ENCODE measurements at places on chromosomes 5 and 9.

DNA sequence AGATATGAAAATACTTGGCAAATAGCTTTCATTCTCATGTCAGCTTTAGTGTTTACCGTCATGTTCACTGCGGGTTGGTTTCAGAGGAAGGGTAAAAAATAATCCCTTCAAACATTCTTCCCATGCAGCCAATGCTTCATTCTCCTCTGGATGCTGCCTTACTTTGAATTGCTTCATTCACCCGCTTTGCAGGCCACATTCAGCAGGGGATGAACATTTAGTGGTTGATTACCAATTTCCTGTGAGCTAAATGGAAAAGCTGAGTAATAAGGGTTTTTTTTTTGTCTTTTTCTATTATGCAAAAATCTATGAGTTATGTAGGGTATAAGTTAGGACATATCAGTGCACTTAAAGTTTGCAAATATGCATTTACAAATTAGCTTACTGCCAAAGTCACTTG, 96.3 kb upstream of the MEF2C start:
- DNase-seq: no peak

- no peak for DNase-seq
These were observed 621 bp downstream of the SEC16A start for GRCh38 chr9:136482046-136482792.

- no peak for DNase-seq
These were observed 5.0 kb upstream of the NIPAL4 start for GRCh38 chr5:157455057-157455456.

DNA sequence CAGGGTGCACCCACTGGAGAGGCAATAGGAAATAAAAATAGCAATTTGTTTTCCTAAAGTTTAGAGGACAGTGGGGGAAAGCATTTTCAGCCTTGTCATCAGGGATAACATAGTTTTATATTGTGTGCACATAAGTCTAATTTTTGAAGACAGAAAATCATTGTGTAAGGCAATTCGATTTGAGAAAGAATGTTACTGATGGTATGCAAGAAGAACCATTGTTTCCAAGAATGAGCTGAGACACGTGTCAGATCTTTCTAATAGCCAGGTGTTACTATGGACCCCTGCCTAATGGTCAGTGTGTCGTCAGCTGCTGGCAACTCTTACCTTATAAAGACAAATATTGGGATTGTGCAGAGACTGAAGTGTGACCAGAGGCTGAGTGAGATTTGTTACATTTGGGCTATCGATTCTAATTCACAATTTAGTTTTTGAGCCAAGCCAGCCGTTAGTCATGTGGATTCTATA, 67.1 kb upstream of the PPP2R2B start:
- DNase-seq: no peak

DNA sequence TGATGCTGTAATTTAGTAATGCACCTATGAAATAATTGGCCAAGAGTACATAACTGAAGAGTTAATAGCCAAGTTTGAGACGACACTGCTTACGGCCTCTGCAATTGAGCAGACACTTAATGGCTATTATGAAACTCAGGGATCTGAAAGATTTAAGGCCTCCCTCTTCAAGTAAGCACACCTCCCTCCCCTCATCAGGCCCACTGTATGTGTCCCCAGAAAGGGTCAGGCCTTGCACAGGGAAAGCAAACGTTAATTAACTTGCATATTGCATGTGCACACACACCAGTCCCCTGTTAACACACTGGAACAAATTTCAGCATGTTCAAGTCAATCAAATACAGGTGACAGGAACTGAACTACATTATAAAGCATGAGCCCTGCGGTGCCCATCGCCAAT, 163.6 kb downstream of the SPOCK1 start:
- DNase-seq: no peak

GRCh38 chr5:122253794-122254193, 58.2 kb upstream of the SNCAIP start:
- no peak for DNase-seq

DNA sequence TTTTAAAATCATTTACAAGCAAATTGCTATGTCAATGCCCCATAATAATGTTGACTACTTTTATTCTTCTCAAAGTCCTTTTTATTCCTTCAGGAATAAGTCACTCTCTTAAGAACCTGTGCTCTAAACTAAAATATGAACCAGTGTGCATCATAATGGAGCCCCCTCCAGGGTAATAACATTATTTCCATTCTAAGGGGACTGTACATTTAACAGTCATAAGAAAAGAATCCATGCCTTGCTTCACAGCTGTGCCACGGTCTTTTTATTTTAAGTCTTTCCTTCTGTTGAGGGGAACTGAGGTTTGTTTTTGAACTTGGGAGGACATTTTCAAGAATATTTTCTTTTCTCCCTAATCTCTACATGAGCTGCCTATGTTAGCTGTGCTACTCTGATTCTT, 297.6 kb downstream of the MAN2A1 start:
- DNase-seq: no peak

DNA sequence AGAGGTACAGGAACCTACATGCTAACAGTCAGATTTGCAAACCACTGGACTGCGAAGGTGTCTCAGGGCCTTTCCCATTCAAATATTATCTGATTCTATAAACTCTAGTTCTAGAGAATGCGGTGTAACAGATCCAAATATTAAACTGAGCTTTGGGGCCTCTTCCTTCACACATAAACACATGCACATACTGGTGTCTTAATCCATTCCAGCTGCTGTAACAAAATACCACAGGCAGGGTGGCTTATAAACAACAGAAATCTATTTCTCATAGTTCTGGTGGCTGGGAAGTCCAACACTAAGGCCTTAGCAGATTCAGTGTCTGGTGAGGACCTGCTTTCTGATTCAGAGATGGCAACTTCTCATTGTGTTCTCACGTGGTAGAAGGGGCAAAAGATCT, 30.2 kb downstream of the RETREG1 start:
- DNase-seq: no peak

- DNase-seq: no peak
These were observed 383.5 kb downstream of the TLE4 start for GRCh38 chr9:79955300-79955699.

DNA sequence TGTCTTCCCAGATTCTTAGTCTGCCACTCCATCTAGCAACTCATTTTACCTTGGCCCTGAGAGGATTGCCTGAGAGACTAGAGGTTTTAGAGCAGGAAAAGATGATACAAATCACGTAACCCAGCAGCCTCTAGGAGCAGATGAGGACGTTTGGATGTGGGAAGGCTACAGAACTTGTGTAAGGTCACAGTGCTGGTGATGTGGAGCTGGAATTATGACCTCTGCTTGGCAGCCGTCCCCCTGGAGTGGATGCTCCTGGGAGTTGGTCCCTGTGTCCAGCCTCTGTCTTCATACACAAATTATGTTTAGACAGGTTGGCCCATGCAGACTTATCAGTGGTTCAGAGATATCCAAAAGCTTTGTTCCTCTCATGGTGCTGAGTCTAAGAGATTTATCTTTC, 499.0 kb downstream of the EBF1 start:
- no peak for DNase-seq

DNA sequence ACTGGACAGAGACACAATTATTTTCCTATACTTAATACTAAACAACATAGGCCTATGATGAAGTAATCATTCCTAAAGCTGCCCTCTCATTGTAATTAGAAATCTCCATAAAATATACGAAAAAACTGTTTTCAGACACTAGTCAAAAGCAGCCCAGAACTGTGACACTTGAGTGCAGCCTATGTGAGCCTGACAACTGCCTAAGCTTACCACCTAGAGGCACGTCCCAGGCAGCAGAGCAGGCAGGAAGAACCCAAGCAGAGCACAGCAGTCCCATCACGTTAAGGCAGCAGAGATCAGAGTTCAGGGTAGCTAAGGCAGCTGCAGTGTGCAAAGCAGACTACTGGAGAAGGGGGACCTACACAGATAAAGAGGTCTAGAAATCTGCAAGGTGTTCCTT, 46.4 kb downstream of the GOLPH3 start:
- no peak for DNase-seq

GRCh38 chr5:159471904-159472303, 141.6 kb upstream of the IL12B start:
- DNase-seq: no peak

- DNase-seq: no peak
These were observed 986.9 kb downstream of the CDH18 start for GRCh38 chr5:19001054-19001453.

DNA sequence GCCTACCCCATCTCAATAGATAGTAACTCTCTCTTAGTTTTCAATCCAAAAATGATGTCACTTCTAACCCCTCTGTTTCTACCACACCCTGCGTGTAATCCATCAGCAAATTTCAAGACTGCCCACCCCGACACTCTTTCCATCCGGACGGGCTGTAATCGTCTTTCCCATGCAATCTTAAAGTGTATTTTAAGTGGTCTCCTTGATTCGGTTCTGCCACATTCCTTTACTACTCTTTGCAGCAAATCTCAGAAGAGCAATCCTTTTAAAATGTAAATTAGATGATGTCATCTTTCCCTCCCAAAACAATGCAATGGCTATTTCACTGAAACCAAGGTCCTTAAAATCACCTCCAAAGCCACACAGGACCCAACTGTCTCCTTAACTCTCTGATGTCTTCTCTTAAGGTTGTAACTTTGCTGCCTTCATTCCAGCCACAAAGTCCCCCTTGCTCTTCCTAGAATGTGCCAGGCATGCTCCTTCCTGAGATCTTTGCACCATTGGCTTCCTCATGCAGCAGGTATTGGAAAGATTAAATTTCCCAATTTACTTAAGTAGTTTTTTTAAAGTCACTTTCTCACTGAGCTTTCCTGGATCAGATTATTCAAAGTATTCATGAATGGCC, 932.5 kb upstream of the WWC1 start:
- no peak for DNase-seq

DNA sequence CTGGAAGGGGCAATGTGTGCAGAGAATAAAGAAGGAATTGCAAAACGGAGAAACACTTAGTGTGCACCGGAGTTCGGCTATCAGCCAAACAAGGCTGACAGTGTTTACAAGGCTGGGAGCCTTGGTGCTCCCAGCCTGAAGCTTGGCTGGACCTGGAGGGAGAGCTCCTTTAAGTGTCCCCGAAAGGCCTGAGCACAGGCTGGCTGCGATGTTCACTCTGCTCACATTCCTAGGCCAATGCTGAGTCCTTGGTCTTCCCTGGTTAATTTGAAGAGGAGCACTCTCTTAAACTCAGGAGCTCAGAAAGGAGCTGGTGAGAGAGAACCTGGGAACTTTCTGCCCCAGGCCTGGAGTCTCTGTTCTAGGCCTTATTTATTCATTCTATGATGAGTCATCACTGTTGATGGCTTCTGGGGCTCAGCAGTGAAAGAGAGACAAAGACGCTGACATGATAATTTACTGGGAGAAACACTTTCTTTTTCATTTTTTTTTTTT, 88.6 kb upstream of the MYO10 start:
- no peak for DNase-seq

GRCh38 chr5:41433552-41434181, 76.7 kb downstream of the PLCXD3 start:
- no peak for DNase-seq

DNA sequence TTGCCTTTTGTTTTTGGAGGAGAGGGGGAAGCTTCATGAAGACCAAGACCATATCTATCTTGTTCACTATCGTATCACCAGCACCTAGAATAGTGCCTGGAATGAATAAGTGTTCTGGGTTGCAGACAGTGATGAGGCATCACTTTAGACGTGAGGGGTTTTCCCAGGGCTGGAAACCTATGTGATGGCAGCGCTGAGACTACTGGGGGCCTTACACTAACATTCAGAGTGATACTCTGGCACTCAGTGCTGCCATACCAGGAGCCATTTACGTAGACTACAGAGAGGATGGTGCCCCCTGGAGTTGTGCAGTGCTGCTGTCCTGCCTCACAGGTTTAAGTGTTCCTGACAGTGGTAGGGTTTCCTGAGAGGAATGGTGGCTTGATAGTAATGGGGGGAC, 6.9 kb downstream of the CCL19 start:
- peak; percentile 26 for DNase-seq

DNA sequence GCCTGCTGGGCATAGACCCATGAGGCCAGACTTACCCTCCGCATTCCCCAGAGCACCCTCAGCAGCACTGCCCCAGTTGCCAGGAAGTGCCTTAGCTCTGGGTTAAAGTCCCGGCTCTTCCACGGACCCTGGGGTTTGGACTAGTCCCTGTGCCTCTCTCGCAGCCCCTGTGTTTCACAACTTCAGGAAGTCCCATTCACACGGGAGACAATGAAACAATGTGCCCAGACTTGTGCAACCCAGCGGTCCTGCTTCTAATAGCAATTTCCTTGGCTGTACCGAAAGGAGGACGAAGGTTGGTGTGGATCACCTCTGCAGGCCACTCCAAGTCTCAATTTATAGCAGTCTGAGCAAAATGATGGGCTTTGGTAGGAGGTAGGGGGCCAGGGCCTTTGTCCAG, 41.8 kb upstream of the FAT2 start:
- no peak for DNase-seq

- DNase-seq: no peak
These were observed 53.0 kb downstream of the NEURL1B start for GRCh38 chr5:172694061-172694460.

- no peak for DNase-seq
These were observed 35.7 kb downstream of the PCDHAC2 start for GRCh38 chr5:141001844-141002604.

GRCh38 chr5:76859591-76860247, 9.9 kb downstream of the S100Z start:
- DNase-seq: no peak

GRCh38 chr5:94024620-94025019, 283.2 kb upstream of the POU5F2 start:
- no peak for DNase-seq

DNA sequence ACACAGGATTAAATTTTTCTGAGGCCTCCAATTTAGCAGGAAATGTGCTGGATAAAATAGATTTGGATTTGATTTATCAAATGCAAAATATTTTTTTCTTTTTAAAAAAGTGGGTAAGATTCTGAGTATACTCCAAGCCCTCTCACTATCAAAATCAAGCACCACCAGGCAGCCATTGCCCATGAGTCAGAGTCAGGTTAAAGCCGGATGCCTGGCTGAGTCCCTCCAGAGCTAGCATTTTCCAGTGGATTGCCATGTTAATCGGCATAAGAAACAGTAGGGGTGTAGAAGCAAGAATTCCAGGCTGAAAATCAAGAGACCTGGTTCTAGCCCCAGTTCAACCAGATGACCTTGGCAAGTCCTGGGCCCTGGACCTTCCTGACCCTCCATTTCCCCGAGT, 85.3 kb downstream of the FAM114A2 start:
- no peak for DNase-seq

Measured in stimulated activated CD4-positive, alpha-beta T cell treated with anti-CD3 and anti-CD28 coated beads, Interleukin-4, amount 100 ng/mL, for 4 hours (primary cell).